CD4-positive, CD25-positive, alpha-beta regulatory T cell (primary cell): ENCODE measurements at places on chromosomes 2 and 18. TPM values are rescaled to one million over a fixed set of nuclear protein-coding genes. Genes with fewer than 3 reads are reported as not detected.

DNA sequence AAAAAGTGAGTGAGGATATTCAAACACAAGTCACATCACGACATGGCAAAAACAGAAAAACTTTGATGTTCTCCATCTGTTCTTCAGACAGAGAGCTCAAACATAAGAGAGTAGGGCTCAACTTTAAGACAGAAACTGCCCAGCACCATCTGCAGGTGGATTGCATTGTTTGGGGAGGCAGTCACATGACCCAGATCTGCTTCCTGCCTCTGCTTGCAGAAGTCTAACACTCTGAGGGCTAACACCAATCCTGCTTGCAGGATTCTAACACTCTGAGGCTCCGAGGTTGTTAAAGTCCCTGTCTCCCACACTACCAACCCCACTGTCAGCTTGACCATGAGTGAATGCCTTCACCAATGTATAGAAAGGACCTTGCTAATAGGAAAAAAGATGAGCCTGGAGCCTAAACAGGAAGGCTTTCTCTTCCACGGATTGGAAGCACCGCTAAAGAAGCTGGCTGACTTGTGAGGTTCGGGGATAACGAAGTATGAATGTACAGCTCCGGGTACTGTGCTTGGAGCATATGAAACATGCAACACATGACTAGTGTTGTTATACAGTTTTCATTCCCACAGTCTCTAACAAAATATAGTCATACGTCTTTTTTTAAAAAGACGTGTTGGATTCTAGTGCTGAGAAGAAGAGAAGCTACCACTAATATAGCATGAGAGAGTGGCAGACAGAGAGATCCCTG lies 176.6 kb upstream of the CREB1 start:
- H3K27me3 ChIP-seq, result no peaks in the 10 kb centered on the region
- H3K4me3 ChIP-seq, result no peak overlapping the region
- no peak overlapping the region for H3K27ac ChIP-seq
- H3K36me3 ChIP-seq, result no peaks in the 10 kb centered on the region
- H3K4me1 ChIP-seq, result peaks cover 4% of the 10 kb centered on the region

GRCh38 chr18:75240433-75240832 lies 29.8 kb downstream of the TSHZ1 start:
- DNase-seq, result no peak
- H3K27ac ChIP-seq, result no peak overlapping the region
- no peaks in the 10 kb centered on the region for H3K27me3 ChIP-seq

DNA sequence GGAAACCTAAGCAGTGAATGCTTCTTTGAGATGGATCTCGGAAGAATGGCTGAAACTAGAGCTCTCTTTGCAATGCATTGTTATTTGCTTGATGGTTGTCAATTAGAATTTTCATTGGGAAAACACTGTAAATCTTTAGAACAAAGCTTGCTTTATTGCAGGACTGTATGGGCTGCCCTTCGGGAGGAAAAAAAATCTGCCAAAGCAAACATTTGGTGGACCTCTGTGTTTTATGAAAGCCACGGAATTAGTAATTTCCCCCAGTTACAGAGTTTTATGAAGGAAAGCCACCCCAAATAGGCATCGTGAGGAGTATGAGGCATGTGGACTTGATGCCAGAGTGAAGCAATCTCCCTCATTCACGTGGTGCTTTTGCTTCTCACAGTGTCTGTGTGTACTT lies 33.5 kb downstream of the RHBDD1 start:
- no peaks in the 10 kb centered on the region for H3K27me3 ChIP-seq
- H3K27ac ChIP-seq, result no peak overlapping the region
- DNase-seq, result no peak
- no peaks in the 10 kb centered on the region for H3K4me1 ChIP-seq
- no peak overlapping the region for H3K4me3 ChIP-seq

The SCG2 gene
- polyA plus RNA-seq, result not detected

DNA sequence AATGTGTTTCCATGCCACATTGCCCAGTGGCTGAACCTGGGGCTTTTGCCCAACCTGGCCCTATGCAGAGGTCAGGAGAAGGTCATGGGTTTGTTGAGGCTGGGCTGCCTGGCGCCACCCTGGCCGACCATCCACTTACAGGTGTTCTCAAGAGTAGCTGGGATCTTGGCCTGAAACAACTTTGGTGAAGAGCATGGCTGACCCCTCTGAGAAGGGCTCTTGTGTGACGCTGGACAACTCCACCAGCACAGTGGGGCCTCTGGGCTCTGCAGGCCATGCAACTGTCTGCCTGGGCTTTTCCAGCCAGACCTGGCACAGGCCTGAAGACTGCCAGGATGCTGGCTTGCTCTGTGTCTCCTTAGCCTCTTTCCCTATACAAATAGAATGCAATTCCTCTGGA lies 76.4 kb upstream of the ZNG1B start:
- no peaks in the 10 kb centered on the region for H3K36me3 ChIP-seq
- no peaks in the 10 kb centered on the region for H3K27me3 ChIP-seq
- H3K4me1 ChIP-seq, result no peaks in the 10 kb centered on the region
- no peak overlapping the region for H3K4me3 ChIP-seq
- DNase-seq, result no peak
